ENCODE measurements at places on chromosomes 7 and 10.

DNA sequence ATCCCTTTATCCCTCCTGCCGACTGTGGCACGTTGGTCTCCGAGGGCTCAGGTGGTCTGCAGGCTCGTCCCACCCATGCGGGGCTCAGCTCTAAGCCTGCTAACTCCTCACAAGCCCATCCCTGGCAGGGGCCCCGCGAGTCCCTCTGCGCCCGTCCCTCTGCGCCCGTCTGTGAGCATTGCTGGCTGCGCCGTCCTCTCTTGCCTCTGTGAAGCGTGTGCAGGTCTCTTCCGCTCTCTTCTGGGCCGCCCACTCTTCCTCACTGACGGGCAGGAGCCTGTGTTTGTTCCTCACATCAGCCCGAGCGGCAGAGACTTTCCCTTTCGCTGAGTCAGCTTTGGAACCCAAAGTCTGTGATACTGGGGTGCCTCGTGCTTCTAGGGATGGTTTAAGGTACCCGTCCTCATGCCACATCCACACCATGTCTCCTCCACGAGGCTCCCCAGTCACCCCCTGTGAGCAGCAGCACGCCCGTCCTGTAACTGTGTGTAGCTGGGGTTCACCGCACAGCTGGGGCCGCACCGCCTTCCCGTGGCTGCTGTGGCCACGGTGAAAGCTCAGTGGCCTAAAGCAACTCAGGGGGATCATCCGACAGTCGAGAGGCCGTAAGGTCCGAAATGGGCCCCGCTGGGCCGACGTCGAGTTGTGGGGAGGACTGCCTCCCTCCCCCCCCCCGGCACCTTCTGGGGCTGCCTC lies 35.5 kb downstream of the ADGRA1 start:
- DNase-seq = no peak

- peak; percentile 98 for DNase-seq
Observed at GRCh38 chr10:119401671-119402395, 140.7 kb downstream of the RGS10 start.

- peak; percentile 55 for DNase-seq
Observed at GRCh38 chr10:101961591-101962498, 94.1 kb downstream of the ARMH3 start.

GRCh38 chr10:11197878-11198277 lies 180.2 kb downstream of the CELF2 start:
- DNase-seq = no peak

DNA sequence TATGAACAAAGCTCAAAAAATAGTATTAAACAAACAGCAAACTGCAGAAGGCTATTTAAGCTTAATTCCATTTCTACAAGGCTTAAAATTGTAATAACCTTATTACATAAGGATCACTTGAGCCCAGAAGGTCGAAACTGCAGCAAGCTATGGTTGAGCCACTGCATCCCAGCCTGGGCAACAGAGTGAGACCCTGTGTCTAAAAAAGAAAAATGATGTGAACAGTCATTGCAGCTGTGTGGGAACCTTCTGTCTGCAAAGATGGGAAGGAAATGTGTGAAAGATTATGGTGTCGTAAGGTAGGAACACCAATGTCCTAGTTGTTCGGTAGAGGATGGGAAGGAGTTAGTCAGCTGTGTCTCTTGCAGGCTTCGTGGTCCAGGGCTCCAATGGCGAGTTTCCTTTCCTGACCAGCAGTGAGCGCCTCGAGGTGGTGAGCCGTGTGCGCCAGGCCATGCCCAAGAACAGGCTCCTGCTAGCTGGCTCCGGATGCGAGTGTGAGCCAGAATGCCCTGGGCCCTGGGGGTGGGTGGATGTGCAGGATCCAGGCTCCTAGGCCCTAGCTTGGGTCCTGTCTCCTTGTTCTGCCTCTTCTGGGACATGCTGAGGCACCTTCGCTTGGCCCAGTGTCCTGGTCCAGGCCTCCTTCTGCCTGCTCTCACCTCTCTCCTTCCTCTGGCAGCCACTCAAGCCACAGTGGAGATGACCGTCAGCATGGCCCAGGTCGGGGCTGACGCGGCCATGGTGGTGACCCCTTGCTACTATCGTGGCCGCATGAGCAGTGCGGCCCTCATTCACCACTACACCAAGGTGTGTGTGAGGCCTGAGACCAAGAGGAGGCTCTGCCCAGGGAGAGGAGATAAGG lies 9.1 kb downstream of the C10orf62 start:
- no peak for DNase-seq

DNA sequence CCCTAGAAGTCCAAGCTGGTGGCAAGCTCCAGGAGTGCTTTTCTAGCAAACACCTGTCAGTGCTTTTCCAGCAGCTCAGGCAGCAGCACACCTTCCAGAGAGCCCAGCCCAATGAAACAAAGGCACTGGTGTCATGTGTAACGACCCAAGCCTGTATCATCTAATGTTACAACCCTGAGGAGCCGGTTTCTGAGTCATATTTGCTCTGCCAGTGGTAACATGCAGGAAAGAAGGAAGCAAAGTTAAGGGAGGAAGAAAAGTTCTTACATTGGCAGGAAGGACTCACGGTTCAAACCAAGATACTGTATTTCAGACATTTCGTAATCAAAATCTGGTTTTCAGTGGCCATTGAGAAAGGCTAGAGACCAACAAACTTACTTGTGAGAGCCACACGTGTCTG lies at the start of gene ANKRD22:
ANKRD22 (minus strand) TSS at position 139 of the 400 bp plus-strand sequence. CDS start 237 bp downstream, outside the sequence.
- peak; percentile 21 for DNase-seq

DNA sequence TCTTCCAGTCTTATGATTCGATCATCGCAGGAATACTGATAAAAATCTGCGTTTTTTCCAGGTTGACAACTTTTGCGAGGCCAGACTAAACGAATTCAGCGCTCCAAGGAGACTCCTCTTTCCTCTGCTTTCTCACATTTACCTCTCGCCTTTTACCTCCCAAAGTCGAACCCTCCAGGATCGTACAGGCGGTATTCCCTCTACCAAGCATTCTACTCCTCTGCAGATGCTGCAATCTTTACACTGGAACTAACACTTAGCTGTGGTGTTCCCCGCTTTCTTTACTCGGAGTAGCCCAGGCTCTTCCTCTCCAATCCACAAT lies 449 bp downstream of the NUDT5 start:
- no peak for DNase-seq

DNA sequence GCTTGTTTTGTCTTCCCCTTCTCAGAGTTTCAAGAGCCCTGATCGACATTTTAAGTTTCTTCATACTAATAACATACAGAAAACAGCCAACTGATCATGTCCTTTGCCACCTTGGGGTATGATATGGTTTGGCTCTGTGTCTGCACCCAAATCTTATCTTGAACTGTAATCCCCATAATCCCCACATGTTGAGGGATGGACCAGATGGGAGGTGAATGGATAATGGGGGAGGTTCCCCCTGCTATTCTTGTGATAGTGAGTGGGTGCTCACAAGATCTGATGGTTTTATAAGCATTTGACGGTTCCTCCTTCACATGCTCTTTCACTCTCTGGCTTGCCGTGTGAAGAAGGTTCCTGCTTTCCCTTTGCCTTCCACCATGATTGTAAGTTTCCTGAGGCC lies 190.3 kb downstream of the CHCHD3 start:
- no peak for DNase-seq

- DNase-seq = no peak
Observed at GRCh38 chr7:150406567-150407421, 27.7 kb downstream of the ZNF775 start.

- no peak for DNase-seq
Observed at GRCh38 chr10:58517491-58518355, 5.1 kb downstream of the BICC1 start.

DNA sequence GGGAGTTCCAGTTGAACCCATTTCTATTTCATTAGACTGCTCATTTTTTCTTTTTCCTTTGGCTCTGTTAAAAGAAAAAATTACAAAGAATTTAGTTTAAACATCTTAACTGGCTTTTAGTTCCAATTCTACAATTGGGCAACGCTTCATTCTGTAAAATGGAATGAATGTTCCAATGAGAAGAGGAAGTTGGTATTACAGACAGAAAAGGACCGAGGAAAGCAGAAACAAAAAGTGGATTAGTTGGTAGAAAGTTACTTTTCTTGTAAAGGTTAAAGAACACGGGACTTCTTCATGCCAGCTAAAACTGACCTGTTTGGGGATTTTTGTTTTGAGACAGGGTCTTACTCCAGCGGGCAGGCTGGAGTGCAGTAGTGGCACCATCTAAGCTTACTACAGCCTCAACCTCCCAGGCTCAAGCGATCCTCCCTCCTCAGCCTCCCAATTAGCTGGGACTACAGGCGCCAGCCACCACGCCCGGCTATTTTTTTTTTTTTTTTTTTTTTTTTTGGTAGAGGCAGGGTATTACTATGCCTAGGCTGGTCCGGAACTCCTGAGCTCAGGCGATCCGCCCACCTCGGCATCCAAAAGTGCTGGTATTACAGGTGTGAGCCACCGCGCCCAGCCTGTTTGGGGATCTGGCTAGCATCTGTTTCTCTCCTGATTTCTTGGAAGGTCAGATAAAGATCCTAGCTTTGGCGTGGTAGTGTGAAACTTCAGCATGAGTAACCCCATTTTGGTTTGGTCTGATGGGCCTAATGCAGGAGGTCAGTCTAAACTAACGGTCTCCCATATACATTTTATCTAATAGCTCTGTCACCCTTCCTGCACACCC lies 1.3 kb upstream of the VDAC2 start:
- no peak for DNase-seq

- no peak for DNase-seq
Observed at GRCh38 chr7:143351060-143351459, 11.5 kb downstream of the FAM131B start.

DNA sequence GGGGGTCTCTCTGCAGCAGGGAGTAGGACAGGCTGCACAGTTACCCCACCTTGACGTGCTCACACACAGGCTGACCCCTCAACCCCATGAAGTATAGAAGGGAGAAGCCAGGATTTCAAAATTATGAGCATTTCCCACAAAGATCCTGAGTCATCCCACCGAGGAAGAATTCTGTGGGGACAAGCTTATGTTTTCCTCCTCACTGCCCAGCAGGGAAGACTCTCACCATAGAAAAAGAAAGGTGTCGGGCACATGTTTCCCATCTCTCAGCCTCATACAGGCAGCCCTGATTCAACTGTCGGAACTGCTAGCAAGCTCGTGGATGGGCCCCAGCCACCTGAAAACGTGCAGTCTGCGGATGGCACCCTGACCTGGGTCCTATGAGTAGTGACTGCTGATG lies 499.7 kb upstream of the MKI67 start:
- no peak for DNase-seq

GRCh38 chr7:157955348-157955999 lies 618.7 kb downstream of the DNAJB6 start:
- DNase-seq = no peak

GRCh38 chr10:79585870-79586527 lies 24.7 kb upstream of the SFTPA1 start:
- no peak for DNase-seq

GRCh38 chr7:67912437-67912836 lies 915.8 kb downstream of the TYW1 start:
- no peak for DNase-seq

GRCh38 chr10:1754506-1755153 lies 17.3 kb upstream of the ADARB2 start:
- DNase-seq = no peak

- DNase-seq = no peak
Observed at GRCh38 chr7:151954866-151955820, 1.1 kb upstream of the GALNTL5 start.

- DNase-seq = no peak
Observed at GRCh38 chr7:46663025-46663424, 742.0 kb upstream of the IGFBP3 start.

DNA sequence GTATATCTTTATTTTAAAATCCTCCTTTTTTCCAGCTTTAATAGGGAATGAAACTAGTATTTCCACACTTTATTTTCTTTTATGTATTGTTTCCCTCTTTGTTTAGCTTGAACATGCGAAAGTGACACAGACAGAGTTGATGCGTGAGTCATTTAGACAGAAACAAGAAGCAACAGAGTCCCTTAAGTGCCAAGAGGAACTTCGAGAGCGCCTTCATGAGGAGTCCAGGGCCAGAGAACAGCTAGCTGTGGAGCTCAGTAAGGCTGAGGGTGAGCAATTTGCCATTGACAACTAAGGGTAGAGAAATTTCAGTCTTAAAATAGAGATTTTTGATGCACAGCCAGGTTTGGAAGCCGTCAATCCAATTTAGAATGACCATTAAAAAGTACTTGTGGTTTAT lies 73.1 kb downstream of the CYP51A1 start:
- no peak for DNase-seq

GRCh38 chr7:94436018-94436604 lies 41.4 kb downstream of the COL1A2 start:
- peak; percentile 73 for DNase-seq

DNA sequence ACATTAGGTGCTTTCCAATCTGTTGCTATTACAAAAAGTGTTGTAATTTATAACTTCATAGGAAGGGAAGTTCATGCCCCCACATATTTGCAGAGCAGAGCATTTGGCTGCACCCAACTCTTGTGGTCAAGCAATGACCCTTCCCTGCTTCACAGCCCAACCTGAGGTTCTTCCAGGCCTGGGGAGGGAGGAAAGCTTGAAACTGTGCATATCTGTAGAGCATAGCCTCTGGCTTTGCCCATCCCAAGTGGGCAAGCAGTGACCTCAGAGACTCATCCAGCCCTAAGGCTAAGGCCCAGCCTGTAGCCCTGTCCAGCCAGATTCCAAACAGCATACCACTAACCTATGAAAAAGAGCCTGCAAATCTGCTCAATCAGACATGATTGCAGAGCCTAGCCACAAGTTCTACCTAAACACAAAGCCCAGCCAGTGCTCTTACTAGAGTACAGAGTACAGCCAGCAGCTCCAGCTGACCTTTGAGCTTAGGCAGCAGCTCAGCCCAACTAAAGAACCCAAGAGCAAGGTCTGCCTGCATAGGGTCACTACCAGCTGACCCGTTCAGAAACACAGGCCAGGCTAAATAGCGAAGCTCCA lies 14.4 kb upstream of the GSTK1 start:
- no peak for DNase-seq

DNA sequence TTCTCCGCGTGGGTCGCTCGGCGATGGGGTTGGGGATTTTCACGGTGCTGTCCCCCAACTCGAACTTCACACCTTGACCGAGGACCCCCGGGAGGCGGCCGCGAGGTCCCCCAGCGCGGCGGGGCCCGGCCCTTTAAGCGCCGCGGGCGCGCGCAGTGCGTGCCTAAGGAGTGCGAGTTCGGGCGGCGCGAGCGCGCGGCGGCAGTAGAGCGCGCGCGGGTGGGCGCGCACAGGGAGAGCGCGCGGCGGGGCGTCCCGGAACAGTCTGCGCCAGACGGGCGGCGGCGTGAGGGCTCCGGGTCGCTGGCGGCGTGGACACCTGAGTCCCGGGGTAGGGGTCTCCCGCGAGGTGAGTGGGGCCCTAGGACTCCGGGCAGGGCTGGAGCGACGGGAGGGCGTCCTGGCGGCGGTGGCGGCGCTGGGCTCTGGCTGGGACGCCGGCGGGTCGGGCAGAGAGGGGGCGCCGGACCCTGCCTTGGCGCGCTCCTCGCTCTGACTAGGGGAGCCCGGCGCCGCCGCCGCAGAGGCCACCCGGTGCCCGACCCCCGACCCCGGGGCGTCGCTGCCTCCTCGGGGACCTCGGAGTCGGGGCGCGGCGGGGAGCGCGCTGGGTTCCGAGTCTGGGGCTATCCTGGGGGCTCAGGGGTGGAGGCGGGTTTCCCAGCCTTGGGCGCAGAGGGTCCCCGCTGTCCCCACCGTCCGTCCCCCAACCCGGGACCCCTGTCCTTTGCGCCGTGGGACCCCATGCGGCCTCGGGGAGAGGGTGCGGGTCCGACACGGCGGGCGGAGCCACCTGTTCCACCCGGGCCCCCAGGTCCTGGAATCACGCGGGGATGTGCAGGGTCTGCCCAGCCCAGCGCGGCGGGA lies at the start of gene PROSER2:
PROSER2 (plus strand) TSS at position 235 of the 867 bp plus-strand sequence. CDS start 28,722 bp downstream, outside the sequence.
- DNase-seq = peak; percentile 94

GRCh38 chr10:34018129-34018528 lies 683.7 kb upstream of the NRP1 start:
- DNase-seq = no peak

- no peak for DNase-seq
Observed at GRCh38 chr10:21688870-21689269, 154.8 kb downstream of the MLLT10 start.

GRCh38 chr7:43491984-43492383 lies 90.9 kb upstream of the STK17A start:
- DNase-seq = peak; percentile 85
